ENCODE measurements at places on chromosomes 6 and 20.
A peak's percentile ranks its signal among the peaks of the same experiment; 100 is the strongest.

- no peak for DNase-seq
Measured at GRCh38 chr20:855466-856360, 22.2 kb downstream of the FAM110A start.

DNA sequence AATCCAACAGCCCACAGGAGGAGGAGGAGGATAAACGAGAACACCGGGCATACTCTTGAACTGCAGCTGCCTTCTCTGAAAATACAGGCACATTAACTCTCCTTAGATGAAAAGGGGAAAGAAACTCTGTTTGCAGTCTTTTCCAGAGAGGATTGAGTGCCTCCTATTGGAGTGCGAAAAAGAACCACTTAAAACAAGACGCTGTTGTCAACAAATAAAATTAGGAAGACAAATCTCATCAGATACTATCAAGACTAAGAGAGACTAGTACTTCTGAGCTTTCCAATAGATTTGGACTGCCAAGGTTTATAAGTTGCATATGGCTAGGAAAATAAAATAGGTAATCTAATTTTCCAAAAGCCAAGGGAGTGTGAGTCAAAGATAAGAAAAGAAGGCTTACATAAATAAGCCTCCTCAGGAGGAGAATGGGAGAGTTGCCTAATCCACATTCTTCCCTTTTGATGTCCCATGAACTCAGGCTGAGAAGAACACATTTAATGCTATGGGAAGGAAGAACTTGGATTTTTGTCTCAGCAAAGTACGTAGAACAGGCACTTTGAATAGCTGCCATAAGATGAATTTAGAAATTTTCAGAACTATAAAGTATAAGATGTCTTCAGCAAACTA, 154.7 kb downstream of the ARHGAP18 start:
- no peak for DNase-seq

DNA sequence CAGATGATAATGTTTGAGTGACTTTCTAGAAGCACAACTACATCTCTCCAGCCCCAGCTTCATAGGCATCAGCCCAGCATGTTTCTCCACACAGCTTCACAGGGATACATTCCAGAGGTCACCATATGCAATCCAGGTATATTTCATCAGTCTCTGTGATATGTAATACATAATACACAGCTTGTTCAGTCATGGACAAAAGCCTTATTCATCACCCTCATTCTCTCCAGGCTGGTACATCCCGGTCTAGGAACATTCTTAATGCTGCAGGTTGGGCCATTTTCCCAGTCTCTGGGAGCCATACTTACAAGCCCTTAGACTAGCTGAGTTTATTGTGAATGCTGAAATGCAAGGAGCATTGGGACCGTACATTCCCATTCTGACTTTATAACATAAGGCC, 169.4 kb downstream of the TMEM200A start:
- DNase-seq, result no peak

GRCh38 chr6:139483079-139483478, 108.6 kb upstream of the CITED2 start:
- DNase-seq, result no peak

- no peak for DNase-seq
Measured at GRCh38 chr6:73728548-73729205, 32.7 kb downstream of the CD109 start.

DNA sequence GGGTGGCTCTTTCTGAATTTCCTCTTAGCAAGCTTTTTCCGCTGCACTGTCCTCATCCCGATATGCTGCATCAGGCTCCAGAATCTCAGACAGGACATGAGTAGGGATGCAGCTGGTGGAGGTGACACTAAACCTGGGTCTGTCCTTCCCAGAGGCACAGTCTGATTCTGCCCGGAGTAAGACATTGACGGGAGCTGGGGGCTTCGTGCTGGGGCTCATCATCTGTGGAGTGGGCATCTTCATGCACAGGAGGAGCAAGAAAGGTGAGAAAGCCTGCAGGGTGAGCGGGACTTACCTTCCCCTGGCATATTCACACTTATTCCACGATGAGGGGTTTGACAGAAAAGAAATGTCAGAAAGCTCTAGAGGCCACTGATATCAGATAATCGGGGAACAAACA, 9.8 kb downstream of the HLA-DPB1 start:
- DNase-seq, result no peak

DNA sequence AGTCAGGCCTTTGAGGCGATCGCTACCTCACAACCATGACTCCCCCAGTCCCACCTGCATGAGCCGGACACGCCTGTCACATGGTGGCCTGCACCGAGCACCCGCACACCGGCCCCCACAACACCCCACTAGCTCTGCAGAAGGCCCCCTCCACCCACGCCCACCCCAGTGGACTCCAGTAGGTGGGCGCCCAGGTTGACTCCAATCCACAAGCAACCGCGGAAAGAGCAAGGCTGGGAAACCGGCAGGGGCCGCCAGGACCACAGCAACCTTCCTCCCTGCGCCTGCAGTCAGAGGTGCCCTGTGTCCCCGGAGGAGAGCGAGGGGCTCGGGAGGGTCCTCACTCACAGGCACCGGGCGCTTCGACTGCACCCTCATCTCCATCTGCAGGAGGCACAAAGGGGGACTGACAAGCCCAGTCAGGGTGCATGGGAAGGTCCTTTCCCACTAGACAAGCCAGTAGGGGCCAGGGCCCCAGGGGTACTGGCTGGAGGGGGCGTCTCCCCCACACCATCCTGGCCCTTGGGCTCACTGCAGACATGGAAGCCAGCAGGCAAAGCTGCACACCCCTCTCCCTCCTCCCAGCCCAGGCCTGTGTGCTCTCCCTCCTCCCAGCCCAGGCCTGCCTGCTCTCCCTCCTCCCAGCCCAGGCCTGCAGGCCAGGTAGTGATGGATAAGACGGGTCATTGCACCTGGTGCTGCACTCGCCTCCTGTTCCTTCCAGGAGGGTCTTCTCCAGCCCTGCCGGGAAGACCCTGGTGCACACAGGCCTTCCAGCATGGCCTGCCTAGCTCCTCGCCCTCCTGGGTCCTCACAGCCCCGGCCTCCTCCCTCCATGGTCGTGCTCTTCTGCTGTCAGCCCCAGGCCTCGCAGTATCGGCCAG, 137.2 kb downstream of the DLL1 start:
- DNase-seq, result no peak

DNA sequence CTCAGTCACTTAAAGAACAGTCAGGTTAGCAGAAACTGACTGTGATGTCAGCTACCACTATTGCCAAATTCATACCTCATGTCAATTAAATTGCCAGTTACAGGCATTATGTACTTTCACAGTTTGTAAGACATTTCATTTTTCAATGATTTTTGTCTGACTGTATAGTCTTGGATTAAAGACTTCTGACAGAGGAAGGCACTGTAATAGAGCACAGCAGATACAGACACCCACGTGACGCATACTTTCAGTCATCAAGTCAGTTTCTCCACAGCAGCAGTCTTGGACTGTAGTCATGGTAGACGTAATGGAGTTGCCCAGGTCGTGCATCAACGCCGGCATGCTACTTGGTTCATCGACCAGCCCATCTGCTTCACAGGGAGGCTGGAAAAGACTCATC, 29.5 kb upstream of the ELOVL5 start:
- no peak for DNase-seq

- DNase-seq, result no peak
Measured at GRCh38 chr6:148682990-148683389, 63.8 kb upstream of the UST start.

- peak; percentile 29 for DNase-seq
Measured at GRCh38 chr20:23200914-23201313, 114.8 kb upstream of the CD93 start.

DNA sequence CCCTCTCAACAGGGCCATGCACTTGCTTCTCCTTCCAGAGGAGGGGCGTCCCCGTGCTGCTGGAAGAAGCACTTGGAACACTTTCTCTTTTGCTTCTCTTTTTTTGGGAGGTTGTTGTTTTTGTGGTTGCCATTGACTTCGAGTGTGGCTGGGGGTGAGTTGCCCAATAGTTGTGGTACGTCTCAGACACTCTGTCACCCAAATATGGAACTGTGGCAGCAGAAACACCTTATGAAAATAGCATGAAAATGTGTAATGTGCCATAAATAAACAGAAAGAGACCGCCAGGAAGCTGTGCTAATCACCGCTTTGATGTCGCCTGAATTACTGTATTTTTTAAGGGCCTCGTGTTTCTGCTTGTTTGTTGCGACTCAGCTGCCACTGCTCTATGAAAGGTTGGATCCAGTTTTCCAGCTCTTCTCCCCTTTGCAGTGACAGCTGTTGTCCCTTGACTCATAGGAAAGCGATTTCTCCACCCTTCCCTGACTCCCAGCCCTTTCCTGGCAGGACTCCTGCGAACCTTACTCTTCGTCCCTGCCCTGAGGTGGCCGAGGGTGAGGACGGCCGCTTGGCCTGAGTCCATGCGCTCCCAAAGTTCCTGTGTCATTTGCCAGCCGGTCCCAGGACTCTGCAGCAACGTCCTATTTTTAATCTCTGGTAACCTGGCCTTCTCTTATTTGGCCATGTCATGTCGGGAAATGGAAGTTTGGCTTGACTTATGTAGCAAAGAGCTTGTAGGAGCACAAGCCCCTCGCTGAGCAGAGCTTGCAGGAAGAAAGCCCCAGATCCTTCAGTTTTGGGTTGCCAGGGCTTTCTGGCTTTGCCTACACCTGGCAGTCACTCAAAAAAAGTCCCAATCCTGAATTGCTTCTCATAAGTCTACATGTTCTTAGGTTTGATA, 694.6 kb downstream of the QKI start:
- DNase-seq, result no peak

DNA sequence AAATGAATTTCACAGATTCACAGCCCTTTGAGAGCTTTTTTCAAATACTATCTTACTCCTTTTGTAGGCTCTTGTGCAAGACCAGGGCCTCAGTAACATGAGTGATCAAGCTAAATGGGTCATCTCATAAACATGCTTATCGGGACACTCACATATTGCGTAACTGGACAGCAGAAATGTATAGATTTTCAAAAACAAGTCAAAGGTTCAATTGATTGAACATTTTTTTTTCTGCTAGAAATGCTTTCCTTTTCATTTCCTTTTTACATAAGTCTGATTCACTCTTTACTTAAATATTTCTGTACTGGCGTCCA, 8.7 kb upstream of the SALL4 start:
- DNase-seq, result no peak

- DNase-seq, result no peak
Measured at GRCh38 chr6:136015531-136015930, 164.0 kb downstream of the PDE7B start.

- DNase-seq, result no peak
Measured at GRCh38 chr6:143823548-143823947, 19.6 kb upstream of the LTV1 start.

- DNase-seq, result no peak
Measured at GRCh38 chr6:119610265-119610664, 260.7 kb upstream of the MAN1A1 start.

DNA sequence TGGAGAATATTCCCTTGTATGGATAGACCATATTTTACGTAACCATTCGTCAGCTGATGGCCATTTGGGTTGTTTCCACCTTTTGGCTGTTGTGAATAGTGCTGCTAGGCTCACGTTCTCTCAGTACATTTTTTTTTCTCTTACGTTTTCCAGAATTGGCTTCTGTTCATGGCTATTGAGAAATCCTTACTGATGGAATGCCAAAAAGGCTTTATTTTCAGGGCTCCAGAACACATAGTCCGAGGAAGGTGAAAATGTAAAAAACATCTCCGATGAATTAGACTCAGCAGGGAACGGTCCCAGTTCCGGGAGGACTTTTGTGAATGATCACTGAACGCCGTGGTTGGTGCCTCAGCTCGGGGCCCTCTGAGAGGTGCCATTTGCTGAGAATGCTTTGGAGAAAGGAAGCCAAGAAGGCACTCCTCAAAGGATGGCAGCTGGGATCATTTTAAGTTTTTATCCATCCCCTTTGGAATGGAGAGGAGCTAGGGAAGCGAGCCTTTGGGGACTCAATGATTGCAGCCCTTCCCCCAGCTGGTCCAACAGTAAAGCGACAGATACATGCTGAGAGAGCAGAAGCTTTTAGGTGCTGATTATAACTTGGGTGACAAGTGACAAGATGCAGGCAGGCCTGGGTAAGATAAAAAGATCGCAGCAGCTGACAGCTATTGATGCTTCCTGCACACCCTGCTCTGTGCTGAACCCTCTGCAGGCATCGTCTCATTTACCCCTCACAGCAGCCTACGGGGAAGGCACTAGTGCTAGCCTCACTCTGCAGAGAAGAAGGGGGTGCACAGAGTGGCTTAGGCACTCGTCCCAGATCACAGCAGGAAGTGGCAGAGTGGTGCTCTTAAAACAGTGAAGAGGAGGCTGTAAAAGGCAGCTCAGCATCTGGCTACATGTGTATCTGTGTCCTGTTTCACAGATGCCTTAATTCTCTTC, 133.4 kb upstream of the KCNG1 start:
- DNase-seq, result no peak

- no peak for DNase-seq
Measured at GRCh38 chr20:4875578-4876067, 125.7 kb downstream of the SLC23A2 start.

DNA sequence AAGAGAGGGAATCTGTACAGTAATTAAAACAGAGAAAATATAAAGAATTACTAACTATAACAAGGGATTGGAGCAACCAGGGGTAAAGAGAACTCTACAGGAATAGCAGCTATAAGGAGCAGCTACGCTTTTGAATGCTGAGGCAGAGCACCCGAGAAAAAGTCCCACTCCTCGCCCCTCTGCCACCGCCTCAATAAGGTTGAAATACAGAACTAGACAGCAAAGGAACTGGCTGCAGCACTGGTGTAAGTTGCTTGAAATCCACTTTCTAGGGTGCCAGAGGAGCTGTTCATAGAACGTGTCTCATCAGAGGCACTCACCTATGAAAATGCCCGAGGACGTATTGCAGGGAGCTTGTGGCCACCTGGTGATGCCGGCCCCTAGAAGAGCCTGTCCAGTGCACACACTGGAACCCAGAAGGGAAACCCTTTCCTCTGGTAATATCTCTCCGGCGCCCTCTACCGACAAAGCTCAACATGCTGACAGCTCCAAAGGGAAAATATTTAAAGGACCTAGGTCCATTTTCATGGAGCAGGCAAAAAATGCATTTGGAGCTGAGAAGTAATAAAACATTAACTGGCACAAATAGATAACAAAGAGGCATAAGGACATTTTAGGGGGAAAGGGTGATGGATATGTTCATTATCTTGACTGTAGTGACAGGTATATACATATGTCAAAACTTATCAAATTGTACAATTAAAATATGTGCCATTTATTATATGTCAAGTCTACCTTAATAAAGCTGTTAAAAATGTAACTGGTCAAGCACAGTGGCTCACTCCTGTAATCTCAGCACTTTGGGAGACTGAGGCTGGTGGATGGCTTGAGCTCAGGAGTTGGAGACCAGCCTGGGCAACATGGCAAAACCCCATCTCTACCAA, 137.4 kb upstream of the HDAC2 start:
- DNase-seq, result no peak

- DNase-seq, result no peak
Measured at GRCh38 chr6:154370545-154370944, 13.9 kb upstream of the IPCEF1 start.

GRCh38 chr6:124002377-124003081, 198.9 kb downstream of the NKAIN2 start:
- DNase-seq, result no peak

Data from GM12892 (cell line).